AML-193 (cell line): ENCODE measurements at places on chromosomes 1 and 21.
A peak's percentile ranks its signal among the peaks of the same experiment; 100 is the strongest.

DNA sequence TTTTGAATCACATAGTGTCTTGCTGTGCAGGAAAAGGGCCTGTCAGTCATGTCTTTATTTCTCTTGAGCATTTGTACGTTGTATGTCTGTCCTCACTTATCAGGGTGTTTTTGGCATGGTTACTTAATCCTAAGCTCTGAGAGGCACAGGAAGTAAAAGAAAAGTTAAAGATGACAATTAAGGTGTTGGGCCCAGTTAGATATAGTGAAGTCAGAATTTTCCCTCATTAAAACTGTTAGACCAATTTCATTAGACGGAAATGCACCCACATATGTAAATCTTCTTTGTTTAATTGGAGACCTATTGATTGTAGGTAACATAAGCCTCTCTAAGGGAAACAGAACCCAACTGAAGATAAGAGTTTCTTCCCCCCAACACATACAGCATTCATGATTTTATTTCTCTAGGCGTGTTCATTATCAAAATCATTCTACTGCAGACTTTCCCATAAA is 21.9 kb downstream of the NFIA start:
- DNase-seq: no peak

- DNase-seq: no peak
Measured at GRCh38 chr1:28175955-28176485, 470 bp downstream of the PTAFR start.

DNA sequence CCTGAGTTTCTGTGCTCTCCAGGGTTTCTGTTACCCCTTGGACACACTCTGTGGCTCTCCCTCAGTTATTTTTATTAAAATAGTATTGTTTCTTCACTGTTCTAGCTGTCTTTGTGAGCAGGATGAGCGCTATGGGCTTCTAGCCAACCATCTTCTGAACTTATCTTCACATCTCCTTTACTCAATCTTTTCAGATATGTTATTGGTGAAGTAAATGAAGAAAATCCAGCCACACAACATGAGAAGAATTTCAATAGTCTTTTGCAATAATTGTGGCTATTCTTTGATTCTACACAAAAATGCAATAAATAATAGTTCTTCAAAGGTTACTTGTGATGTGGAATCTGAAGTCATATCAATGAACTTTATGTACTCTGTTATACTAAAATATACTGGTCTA is 80.3 kb upstream of the CAMK1G start:
- no peak for DNase-seq

- no peak for DNase-seq
Measured at GRCh38 chr1:57633881-57634280, 210.0 kb upstream of the DAB1 start.

DNA sequence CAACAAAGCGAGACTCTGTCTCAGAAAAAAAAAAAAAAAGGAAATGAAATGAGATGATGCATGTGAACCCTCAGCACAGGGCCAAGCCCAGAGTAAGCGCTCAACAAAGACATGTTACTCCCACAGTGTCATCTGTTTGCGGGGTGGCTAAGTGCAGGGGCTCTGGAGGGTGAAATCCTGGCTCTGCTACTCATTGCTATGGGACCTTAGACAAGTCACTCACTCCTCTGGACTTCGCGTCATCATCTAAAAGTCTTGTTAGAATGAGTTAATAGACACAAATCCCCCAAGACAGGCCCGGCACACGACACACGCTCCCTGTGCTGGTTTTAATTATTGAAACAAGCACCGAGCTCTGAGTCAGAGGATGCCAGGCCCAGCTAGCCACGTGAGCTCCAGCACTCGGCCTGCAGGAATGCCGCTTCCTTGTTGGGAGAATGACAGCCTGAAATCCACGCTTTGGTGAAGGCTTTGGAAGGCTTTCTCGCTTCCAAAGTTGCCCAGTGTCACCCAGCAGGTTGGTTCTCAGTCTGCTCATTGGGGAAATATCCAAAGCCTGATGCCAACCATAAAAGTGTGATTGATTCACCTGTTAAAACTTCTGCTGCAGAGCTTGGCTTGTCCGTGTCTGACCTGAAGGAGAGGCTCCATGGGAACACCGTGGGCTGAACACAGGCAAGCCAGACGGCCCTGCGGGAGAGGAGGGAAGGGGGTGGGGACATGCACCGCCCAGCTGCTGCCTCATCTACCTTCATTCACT is 36.7 kb upstream of the TARDBP start:
- DNase-seq: no peak

DNA sequence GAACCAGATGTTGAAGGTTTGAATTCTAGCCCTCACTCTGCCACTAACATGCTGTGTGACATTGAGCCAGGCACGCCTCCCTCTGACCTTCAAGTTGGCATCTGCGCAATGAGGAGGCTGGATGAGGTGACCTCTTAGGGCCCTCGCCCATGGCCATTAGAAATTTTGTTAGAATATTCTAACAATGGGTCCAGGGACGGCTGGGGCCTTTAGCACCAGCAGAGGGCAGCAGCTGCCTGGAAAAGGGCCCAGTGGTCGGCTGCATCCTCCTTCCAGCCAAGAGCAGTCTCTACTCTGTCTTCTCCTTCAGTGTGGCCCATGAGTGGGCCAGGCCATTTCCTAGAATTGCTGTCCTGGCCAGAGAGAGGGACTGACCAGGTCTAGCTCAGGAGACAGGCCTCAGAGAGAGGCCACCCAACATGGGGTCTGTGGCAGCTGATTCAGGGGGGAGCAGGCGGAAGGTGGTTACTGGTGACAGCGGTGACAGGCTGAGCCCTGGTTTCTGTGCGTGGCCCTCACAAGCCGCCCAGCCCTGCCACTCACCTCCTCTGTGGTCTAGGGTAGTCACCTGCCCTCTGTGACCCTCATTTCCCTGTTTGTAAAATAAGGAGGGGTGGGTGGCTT is 101.3 kb upstream of the ACTL8 start:
- DNase-seq: no peak

DNA sequence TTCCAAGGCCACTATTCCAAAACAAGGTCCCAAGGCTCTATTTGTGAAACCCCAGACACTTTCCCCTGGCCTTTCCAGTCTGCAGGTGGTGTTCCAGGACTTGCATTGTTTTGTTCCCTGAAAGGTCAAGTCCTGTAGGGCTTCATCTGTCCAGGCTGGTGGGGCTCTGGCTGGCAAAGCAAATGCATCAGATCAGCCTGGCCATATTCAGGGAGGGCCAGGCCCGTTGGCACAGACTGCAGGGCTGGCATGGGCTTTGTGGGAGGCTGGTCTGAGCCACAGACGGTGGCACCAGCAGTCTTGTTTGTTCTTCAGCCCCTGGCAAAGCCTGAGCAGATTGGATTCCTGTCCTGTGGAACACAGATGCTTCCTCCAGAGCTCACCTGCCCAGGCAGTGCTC is 93.0 kb downstream of the SPATA46 start:
- DNase-seq: no peak

- DNase-seq: no peak
Measured at GRCh38 chr1:18182398-18183160, 75.0 kb downstream of the IGSF21 start.

GRCh38 chr1:223837206-223837605 is 8.5 kb downstream of the TP53BP2 start:
- DNase-seq: no peak

DNA sequence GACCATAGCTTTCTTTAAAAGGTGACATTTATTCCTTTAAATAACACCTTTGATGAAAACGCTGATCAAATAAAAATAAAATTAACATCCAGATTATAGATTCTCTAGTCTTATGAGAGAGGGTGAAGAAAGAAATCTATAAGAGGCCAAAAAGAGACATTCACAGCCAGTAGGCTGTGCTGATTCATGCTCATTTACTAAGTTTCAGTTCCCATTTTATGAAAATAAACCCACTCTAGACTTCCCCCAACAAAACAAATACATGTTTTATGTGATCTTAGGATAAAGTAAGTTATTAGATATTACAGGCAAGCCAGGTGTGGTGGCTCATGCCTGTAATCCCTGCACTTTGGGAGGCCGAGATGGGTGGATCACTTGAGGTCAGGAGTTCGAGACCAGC is 21.1 kb downstream of the ESRRG start:
- DNase-seq: no peak

GRCh38 chr21:46193829-46194373 is 9.6 kb upstream of the SPATC1L start:
- no peak for DNase-seq

DNA sequence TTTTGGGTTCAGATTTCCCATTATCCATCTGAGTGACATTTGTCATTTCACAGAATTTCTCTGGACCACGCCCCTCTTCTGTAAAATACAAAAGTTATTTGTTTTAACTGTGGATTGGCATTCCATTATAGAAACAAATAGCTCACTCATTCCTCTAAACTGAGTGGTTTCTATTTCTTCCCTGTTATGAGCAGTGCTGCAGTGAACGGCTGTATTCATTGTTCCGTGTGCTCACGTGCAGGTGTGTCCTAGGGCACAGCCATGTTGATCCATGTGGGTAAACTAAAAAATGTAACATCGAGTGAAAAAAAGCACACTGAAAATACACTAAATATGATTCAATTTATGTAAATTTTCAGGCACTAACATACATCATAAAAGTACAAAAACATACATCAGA is 27.0 kb upstream of the IL12RB2 start:
- DNase-seq: no peak

GRCh38 chr1:17661546-17662157 is 93.5 kb upstream of the ACTL8 start:
- no peak for DNase-seq

- no peak for DNase-seq
Measured at GRCh38 chr1:12464598-12465056, 153.4 kb downstream of the DHRS3 start.

DNA sequence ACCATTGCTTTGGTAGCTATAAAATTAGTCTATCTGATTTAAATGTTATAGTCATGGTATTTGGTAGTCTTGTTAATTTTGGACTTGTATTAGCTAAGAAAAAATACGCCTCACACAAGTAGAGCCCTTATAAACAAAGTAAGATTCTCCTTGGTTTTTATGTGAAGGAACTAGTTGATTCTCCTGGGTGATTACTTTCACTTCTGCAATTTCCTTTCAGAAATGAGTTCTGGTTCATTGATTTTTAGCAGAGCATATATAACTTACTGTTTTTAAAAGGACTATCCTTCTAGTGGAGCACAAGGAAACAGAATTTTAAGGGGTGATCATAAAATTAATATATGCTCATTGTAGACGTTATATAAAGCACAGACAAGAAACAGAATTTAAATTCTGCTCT is 120.1 kb downstream of the BACH1 start:
- no peak for DNase-seq

DNA sequence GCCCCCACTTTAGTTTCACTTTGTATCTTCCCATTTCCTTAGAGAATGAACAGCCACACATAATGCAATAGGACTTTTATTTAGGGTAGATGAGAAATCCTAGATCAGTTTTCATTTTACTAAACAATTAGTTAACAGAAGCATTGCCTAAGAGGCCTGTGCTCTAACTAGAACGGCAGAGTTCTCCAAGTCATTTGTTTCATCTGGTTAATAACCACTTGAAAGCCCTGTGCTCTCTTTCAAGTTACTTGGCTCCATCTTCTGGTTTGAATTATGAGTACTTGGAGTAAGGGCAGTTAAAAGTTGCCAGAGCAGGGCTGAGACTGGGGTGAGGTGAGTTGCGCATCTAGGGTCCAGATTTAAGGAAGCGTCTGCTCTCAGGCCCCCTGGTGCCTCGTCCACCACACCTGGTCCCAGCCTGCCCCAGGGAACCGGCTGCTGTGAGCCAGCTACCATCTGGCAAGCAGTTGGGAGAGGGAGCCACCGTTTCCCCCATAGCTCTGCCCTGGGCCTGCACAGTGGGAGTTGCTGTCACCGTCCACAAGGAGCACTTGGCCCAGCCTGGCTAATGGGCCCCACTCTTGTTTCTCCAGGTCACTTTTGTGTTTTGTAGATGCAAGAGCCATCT is 18.1 kb upstream of the SLC44A3 start:
- DNase-seq: peak; percentile 91

- no peak for DNase-seq
Measured at GRCh38 chr21:29788752-29789151, 151.0 kb downstream of the GRIK1 start.

GRCh38 chr1:205047764-205048231 is 4.8 kb downstream of the CNTN2 start:
- DNase-seq: no peak

GRCh38 chr1:51433972-51434510 is 85.0 kb downstream of the EPS15 start:
- DNase-seq: peak; percentile 28

DNA sequence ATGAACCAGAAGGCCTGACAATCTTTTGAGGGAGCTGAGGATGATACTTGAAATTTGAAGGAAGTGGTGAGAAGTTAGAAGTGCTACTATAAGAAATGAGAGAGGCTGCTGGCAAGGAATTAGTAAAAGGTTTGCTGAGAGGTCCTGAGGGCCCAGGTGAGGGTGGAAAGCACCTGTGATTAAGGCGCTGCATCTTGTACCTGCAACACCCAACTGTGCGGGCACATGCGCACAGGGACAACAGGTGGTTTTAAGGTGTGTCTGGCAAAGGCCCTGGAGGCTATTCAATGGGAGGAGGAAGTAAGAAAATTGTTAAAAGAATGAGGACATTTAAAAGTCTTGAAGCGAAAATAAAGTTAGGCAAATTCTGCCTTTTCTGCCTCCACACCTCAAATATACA is 349.3 kb downstream of the RGS7 start:
- no peak for DNase-seq

- DNase-seq: no peak
Measured at GRCh38 chr1:23611601-23612327, 52.5 kb upstream of the ID3 start.

DNA sequence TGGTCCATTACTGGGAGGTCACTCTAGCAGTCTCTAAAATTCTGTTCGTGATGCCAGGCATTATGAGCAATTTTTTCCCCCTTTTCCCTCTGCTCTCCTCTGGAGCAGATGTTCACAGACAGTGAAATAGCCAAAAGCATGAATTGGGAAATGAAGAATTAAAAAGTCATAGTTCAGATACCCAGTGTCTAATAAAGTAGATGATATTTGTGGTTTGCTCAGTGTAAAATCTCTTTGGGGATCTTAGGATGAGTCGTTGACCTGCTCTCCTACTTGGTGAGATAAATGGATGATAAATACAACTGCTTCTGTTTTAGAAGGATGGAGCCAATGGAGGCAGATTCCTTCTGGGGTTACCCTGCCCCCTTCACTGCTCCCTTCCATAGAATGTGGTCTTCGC is 56.3 kb downstream of the KIAA0040 start:
- no peak for DNase-seq

GRCh38 chr1:152777510-152778137 is 2.7 kb downstream of the LCE1F start:
- peak; percentile 1 for DNase-seq

- DNase-seq: no peak
Measured at GRCh38 chr1:83026745-83027144, 972.2 kb downstream of the TTLL7 start.

DNA sequence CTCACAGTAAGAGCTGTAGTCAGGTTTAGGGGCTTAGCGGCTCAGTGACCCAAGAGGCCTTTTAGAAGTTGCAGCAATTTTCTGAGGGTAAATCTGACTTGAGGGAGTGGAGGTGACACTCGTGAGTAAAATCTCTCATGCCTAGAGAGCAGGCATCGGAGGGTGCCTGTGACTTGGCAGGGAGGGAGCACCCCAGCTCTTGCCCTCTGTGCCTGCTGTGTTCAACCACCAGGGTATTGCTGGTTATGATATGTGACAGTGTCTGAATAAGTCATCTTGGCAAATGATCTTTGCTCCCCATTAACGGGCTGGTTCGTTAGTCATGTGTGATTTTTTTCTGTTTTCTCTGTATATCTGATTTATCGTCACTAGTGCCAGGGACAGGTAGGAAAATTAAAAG is 5.9 kb downstream of the MAN1C1 start:
- no peak for DNase-seq
